ENCODE measurements at places on chromosomes 1 and 21.

- no peak for DNase-seq
These were observed 60.5 kb downstream of the SYT2 start for GRCh38 chr1:202649553-202650392.

- no peak for DNase-seq
These were observed 88.2 kb upstream of the BEND5 start for GRCh38 chr1:48864913-48865312.

DNA sequence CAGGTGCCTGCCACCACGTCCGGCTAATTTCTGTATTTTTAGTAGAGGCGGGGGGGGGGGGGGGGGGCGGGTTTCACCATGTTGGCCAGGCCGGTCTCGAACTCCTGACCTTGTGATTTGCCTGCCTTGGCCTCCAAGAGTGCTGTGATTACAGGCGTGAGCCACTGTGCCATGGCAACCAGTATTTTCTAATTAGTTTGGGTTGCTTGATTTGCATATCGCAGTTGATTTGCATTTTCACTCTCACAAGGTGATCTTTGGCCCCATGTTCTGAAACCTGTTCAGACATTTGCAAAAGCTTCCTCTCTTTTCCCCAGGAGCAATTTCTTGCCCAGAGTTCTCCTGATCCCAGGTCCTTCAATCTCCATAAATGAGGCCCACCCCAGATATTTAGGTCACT lies 1.7 kb downstream of the TOR3A start:
- DNase-seq = no peak

GRCh38 chr1:91700332-91700731 lies 185.6 kb downstream of the TGFBR3 start:
- peak; percentile 89 for DNase-seq

DNA sequence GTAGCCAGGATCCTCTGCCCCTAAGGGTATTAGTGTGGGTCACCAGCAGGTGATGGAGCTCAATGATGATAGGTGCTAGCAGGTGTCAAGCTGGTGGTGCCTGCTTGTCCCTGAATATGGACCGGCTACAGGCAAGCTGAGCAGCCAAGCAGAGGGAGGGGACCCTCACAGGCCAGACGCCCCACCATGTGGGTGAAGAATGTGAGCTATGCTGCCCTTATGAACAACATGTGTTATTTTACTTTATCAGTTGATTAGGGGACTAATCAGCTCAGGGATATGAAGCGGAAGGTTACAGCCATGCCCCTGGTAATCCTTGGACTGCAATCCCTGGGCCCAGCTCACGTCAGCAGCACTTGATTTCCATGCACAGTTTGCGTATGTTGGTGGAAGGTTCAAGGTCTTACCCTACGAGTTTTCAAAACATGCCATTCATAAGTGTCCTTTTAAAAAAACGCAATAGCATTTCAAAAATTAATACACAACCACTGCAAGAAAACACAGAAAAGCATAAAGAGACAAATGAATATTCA lies 106.0 kb downstream of the CDC7 start:
- no peak for DNase-seq

DNA sequence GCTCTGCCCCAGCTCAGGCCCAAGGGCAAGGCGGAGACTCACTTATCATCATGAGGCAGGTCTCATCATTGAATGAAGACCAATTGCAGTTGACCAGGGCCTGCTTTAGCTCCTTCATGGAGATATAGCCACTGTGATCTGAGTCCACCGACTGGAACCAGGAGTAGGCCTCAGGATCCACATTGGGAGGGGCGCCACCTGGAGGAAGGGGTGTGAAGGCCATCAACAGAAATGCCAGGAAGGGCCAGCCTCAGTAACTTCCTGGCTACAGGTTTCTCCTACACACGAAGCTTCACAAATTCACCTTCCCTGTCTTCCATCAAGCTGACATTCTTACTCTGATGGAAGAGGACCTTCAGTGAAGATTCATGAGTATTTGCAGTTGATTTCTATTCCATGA lies 11.6 kb downstream of the PEF1 start:
- peak; percentile 16 for DNase-seq

- DNase-seq = no peak
These were observed 194.7 kb upstream of the RAB4A start for GRCh38 chr1:229076195-229076594.

- no peak for DNase-seq
These were observed 1.1 kb downstream of the PERM1 start for GRCh38 chr1:980602-981395.

GRCh38 chr1:32518976-32519375 lies 20.3 kb upstream of the ZBTB8A start:
- no peak for DNase-seq

- DNase-seq = no peak
These were observed 4.3 kb upstream of the ANGEL2 start for GRCh38 chr1:213020016-213020415.

- no peak for DNase-seq
These were observed 20.7 kb downstream of the PLOD1 start for GRCh38 chr1:11955221-11955620.

DNA sequence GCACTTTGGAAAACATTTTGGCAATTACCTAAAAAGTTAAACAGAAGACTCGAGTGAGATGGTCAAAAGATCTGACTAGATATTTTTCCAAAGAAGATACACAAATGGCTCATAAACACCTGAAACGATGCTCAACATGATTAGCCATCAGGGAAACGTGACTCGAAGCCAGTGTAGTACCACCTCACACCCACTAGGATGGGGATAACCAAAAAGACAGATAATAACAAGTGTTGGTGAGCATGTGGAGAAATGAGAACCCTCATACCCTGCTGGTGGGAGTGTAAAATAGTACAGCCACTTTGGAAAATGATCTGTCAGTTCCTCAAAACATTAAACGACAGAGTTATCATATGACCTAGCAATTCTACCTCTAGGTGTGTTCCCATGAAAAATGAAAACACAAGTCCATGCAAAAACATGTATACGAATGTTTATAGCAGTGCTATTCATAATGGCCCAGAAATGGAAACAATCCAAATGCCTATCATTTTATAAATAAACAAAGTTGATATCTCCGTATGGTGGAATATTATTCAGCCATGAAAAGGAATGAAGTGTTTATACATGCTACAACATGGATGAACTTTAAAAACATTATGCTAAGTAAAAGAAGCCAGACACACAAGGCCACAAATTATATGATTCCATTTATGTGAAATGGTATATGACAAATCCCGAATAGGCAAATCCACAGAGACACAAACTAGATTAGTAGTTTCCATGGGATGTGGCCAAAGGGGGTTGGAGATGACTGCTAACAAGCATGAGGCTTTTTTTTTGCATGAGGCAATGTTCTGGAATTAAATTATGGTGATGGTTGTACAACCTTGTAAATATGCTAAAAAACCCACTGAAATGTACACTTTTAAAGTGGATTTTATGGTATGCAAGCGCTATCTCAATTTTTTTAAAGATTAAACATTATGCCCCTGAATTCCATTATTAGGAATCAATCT lies 625.3 kb downstream of the KIF26B start:
- DNase-seq = peak; percentile 63

GRCh38 chr1:240539769-240540414 lies 72.1 kb downstream of the GREM2 start:
- DNase-seq = no peak

GRCh38 chr1:185568155-185569123 lies 165.8 kb upstream of the HMCN1 start:
- no peak for DNase-seq

- no peak for DNase-seq
These were observed 491.2 kb upstream of the ZRANB2 start for GRCh38 chr1:71572038-71572437.

- DNase-seq = no peak
These were observed 9.8 kb downstream of the PAX7 start for GRCh38 chr1:18640228-18641004.

DNA sequence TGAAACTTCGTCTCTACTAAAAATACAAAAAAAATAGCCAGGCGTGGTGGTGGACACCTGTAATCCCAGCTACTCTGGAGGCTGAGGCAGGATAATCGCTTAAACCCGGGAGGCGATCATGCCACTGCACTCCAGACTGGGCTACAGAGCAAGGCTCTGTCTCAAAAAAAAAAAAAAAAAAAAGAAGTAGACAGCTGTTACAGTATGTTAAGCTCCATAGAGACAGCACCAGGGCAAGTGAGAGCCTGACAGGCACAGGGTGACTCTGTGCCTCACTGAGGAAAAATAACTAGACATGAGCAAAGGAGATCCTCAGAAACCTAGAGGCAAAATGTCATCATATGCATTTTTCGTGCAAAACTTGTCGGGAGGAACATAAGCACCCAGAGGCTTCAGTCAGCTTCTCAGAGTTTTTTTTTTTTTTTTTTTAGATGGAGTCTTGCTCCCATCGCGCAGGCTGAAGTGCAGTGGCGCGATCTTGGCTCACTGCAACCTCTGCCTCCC lies 9.0 kb upstream of the PRDX1 start:
- no peak for DNase-seq

- no peak for DNase-seq
These were observed 8.1 kb upstream of the OR6K3 start for GRCh38 chr1:158728510-158729225.

DNA sequence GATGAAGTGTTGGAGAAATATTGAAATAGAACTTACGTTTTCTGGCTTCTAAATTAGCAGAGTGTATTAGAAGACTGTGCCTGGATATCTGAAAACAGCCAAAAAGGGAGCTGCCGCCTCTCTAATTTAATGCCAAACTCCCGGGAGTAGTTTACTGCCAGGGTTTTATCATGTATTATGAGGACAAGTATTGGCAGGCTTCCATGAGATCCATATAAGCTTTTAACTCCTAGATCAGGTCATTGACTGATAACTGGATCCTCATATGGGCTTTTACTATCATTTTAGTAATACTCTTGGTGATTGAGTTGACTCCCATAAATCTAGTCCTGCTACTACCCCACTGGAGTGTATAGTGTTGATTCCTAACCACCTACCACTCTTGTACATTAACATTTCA lies 178.4 kb upstream of the CXADR start:
- no peak for DNase-seq

DNA sequence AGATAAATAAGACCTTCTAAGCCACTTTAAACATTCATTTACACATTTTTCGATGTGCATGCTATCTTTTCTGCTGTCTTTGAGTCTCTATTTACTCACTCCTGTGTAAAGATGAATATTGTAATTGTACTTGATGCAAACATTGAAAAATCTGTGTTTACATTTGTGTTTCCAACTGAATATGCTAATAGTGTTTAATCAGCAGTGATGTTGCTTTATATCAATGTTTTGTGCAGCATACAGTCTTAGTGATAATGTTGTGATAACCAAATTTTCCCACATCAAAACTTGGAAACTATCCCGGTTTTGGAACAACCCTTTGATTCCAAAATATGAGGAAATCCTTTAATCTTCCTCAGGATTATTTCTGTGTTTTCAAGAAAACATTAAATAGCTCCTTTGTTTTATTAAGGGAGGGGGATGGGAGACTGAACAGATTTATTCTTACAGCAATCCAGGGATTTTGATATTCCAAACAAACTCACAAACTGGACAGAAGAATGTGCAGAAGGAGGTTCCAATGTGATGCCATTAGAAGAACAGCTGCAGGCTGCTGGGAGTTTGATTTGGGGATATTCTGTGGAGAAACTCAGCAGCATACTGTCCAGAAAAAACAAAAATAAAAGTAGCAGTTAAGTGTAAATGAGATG lies 248.0 kb downstream of the S1PR1 start:
- no peak for DNase-seq

GRCh38 chr1:50265790-50266314 lies 157.1 kb downstream of the ELAVL4 start:
- DNase-seq = peak; percentile 71

GRCh38 chr1:53435151-53435550 lies 24.0 kb upstream of the DMRTB1 start:
- DNase-seq = no peak

DNA sequence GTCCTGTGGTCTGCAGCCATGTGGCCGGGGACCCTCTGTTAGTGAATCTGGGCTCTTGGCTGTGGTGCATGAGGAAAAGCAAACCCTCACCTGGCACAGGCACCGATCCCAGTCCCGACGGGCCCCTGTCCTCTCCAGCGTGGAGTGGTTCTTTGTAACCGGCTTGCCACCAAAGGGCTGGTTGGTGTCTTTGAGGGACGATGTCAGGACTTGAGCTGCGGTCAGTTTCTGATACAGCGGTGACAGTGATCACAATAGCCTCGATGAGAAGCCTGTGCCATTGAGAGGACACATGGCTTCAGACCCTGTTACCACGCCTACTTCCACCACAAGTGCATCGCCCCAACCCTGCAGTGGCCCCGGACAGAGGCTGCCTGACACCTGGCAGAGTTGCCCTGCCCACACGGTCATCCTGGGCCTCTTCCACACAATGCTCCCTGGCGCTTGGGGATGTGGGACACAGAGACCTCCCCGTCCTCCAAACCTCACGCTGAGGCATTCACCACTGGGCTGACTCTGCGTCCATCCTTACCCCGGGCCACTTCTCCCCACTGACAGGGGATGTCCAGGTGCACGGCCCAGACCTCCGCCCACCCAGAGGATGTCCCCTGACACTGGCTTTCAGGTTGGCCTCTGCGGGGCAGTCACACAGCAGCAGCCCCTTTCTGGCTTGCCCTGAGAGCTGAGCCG lies 18.8 kb upstream of the ACTRT2 start:
- no peak for DNase-seq

DNA sequence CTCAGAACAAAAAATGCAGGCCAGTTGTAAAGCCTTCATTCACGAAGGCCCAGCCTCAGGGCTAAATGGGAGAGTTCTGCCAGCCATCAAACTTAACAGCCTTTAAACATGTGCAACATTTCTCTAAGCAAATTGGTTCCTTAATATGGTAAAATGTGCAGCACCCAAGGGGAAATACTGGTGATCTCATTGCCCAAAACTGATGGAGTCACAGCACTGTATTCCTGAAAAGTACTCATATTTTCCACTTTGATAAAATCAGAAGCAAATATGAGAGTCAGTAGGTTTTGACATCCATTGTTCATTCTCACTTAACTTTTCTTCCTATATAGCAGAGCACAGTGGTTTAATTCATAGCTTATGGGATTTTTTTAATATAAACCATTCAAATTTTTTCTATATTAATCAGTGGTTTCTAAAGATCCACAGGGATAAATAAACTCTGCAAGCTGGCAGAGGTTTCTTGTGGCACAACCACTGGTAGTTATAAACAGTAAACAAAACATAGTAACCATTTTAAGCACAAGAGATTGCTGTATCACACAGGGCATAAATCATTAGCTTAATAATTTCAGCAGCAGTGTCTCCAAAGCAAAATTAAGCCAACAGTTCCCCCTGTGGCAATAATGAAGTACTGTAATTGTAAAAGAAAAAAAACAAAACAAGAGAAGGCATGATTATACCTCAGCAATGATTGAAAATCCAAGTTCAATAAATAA lies 106.9 kb upstream of the LYPLAL1 start:
- peak; percentile 76 for DNase-seq

Data from fibroblast of skin of right biceps (primary cell).